ENCODE measurements at places on chromosomes 7 and 10.
A peak's percentile ranks its signal among the peaks of the same experiment; 100 is the strongest.

GRCh38 chr10:130618647-130619046, 482.5 kb downstream of the GLRX3 start:
- no peak for DNase-seq

DNA sequence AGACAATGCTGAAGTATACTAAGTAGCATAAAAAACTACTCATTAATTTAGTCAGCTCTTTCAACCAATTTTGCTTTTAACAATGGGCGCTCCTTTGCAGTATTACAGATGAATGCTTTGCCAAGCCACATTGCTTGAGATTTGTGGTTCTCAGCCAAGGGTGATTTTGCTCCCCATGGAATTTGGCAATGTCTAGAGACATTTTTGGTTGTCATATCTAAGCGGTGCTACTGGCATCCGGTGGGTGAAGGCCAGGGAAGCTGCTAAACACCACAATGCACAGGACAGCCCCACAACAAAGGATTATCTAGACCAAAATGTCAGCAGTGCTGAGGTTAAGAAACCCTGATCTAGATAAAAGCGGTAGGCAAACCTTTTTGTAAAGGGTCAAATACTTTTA, 112.0 kb downstream of the UBE2H start:
- DNase-seq = no peak

- peak; percentile 36 for DNase-seq
These were observed 53.6 kb upstream of the DYNC1I1 start for GRCh38 chr7:95718577-95719410.

GRCh38 chr10:123860209-123860608, 31.4 kb downstream of the CPXM2 start:
- DNase-seq = no peak

GRCh38 chr7:156747718-156748117, 107.1 kb downstream of the RNF32 start:
- DNase-seq = peak; percentile 67

- no peak for DNase-seq
These were observed 120.2 kb upstream of the ODAD2 start for GRCh38 chr10:28118985-28119628.

DNA sequence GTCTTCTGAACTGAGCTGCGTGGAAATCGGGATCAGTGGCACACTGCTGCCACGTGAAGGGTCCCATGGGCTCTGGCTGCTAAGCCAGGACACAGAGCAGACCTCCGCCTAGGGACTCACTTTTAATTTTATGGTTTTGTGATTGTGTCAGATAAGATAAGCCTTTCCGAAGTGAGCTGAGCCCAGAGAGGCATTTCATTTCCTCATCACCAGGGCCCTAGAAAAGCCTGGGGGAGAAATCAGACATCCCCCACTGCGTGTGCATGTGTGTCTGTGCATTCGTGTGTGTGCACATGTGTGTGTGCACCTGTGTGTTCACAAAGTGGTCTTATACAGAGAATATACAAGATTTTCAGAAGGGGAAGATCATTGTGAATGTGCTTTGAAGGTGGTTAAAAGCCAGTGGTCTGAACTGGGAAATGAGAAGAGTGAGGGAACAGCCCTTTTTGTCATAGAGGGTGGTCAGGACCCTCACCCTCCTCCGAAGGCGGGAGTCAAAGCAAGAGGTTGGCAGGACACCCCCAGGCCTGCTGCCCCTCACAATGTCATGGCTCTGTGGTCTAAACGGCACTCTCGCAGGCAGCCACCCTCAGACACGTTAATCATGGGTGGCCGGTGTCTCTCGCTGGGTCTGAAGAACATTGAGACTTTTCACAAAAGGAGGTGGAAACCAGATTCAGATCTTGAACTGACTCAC, 176.1 kb upstream of the PFKP start:
- no peak for DNase-seq

DNA sequence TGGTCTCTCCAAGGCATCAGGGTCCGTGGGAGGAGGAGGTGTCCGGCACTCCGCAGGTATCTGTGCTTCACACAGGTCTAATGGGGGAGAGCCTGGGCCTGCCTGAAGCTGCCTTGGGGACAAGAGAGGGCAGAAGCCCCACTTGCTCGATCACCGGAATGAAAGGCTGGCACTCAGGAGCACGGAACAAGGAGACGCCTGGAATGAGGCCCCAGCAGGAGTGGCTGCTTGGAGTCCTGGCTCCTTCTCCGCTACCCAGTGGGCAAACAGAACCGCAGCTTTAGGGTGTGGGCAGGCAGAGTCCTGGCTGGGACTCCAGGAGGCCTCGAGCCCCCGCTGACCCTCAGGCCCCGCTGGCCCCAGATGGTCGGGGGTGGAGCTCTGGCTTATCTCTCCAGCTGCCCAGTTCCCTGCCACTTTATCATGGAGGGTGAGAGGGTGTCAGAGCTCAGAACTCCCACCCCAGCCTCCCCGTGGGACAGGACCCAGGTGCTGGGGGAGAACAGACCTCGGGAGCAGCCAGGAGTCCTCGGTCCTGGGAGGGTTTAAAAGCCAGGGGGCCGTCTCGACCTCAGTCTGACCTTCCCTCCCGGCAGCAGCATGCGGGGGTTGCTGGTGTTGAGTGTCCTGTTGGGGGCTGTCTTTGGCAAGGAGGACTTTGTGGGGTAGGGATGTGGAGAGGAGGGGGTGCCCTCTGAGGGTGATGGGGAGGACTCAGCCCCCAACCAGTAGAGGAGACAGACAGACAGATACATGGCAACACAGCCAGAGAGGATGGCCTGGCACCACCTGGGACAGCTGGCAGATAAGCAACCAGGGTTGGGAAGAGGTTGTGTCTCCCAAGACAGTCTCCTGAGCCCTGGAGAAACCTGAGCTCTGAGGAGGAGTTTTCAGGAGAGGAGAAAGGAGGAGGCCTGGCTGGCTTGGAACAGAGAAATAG, at the start of gene CPA1:
TSS of gene CPA1 (plus strand) at position 574 of the 940 bp plus-strand sequence. CDS start at position 601, 27 bp downstream.
- DNase-seq = peak; percentile 29

DNA sequence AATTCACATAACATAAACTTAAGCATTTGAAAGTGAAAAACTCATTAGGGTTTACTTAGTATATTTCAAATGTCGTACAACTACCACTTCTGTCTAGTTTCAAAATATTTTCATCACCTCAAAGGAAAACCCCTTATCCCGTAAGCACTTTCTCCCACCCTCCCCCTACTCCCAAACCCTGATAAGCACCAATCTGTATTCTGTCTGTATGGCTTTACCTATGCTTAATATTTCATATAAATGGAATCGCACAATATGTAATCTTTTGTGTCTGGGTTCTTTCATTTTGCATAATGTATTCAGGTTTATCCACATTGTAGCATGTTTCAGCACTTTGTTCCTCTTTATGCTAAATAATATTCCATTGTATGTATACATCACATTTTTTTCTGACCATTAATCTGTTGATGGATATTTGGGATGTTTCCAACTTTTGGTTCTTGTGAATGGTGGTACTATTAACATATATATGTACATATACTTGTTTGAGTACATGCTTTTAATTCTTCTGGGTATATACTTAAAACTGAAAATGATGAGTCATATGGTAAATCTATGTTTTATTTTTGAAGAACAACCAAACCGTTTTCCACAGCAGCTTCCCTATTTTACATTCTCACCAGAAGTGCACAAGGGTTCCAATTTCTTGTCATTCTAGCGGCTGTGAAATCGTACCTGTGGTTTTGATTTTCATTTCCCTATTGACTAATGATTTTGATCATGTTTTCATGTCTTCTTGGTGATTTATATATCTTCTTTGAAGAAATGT, 6.2 kb upstream of the STARD3NL start:
- no peak for DNase-seq

GRCh38 chr7:138903859-138904435, 77.2 kb downstream of the KIAA1549 start:
- no peak for DNase-seq

DNA sequence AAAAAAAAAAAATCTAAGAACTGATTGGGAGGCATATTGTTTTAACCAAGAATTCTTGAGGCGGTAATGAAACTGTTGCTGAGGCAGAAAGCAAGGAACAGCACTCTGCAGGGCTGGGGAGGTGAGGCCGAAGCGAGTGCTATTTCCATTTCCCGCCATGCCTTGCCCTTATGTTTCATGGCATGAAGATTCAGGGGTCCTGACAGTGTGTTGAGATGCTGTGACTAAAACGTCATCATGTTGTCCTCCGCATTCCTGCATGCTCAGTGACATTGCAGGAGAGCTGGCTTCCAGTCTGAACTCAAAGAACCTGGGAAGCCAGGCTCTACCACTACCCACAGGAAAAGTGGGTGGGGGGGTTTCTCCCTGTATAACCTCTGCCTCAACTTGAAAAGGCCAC, 85.2 kb downstream of the EBF3 start:
- DNase-seq = no peak

DNA sequence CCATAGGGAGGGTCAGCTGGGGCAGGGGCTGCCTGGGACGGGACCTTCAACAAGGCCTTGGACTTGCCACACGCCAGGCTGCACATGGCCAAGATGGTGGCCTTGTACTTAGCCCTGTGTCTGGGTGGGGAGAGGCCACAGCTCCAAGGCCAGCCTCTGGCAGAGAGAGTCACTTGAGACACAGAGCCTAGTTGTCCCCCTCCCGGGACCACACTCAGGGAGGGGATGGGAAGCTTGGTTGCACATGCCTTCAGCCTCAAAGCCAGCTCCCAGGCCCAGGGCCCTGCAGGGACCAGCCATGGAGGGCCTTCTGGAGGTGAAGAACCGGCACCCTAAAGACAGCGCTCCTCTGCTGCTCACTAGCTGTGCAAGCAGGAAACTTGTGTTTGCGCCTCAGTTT, 16.7 kb downstream of the MMRN2 start:
- DNase-seq = no peak
